ENCODE measurements at places on chromosomes 6 and 20.

DNA sequence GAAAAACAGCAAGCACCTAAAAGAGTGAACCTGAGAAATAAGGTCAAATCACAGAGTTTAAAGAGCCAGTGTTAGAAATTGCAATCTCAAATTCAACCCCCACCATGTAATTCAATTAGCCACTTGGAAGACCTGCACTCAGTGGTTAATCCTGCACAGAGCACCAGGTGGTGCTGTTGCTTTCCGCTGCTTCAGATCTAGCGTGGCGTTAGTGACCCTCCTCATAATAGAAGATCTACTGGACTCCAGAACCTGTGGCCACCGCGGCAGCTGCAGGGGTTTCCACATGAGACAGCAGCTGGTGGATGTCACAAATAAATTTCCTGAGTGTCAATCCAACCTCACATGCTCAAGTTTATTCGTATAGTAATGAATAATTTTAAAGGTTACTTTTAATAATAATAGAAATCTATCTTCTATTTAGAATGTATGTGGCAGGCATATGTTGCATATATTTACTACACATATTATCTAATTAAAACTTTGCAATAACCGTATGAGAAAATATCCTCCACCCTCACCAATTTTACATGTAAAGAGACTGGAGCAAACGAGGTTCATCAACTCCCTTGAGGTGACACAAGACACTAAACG lies 84.4 kb downstream of the SYNE1 start:
- peak; percentile 67 for DNase-seq

DNA sequence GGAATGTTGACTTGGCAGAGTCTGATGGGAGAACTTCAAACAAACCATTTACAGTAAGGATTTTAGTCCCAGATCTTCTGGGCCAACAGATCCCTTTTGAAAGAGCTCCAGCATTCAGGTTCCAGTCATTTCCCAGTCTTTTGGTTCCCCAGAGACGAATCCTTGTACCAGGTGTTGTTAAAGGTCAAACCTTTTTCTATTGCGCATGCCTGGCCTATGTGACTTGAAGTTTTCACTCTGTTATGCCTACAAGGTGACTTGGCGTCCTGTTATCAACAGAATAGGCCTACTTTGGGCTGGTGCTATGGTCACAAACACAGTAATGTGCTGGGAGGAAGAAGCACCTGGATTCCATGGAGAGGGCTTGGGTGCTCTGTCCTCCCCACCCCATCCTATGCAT lies 52.3 kb downstream of the PXDC1 start:
- no peak for DNase-seq

GRCh38 chr6:147149826-147150225 lies 54.4 kb upstream of the STXBP5 start:
- DNase-seq, result no peak

- DNase-seq, result no peak
These were observed 57.5 kb downstream of the MKKS start for GRCh38 chr20:10376270-10377075.

Data from stimulated activated effector memory CD8-positive, alpha-beta T cell treated with anti-CD3 and anti-CD28 coated beads, Interleukin-12 subunit alpha, Interleukin-12 subunit beta, amount 100 ng/mL, for 72 hours (primary cell).